HTR-8/SVneo (cell line): ENCODE measurements at places on chromosomes 3 and 15.
A peak's percentile ranks its signal among the peaks of the same experiment; 100 is the strongest.

DNA sequence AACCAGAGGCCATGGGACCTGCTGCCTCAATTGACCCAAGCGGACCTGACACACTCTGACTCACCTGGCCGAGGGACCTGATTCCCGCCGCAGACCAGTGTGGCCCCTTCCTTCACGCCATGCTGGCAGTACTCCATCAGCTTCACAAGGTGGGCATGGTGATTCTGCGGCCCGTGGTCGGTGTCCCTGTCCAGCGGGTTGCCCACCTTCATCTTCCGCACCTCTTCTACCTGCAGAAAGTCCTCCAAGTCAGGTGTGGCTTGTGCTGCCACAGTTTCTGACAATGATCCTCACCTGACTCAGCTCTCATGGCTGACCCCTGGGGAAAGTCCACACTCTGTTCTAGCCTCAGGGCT lies 25.9 kb upstream of the SLC41A3 start:
- DNase-seq = no peak

GRCh38 chr3:161405836-161406235 lies 34.5 kb upstream of the SPTSSB start:
- DNase-seq = no peak

DNA sequence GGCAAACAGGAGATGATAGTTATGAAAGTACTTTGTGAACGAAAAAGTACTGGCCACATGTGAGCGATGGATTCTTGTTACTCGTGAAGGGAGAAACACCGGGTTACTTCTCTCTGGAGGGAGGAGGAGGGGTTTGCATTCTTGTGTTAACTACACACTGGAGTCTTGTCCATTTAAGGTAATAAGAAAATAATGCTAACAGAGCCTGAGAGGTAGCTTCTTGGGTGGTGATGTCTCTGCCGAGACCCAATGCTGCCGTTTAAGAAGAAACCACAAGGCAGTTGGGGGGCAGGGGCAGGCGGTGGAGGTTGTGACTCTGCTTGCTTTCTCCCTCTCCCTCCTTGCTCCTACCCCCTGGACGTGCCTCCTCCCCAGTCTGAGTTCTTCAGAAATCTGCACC lies 100.9 kb upstream of the ROPN1 start:
- DNase-seq = no peak

- DNase-seq = no peak
These were observed 405.8 kb upstream of the SUCLG2 start for GRCh38 chr3:68060191-68060590.

GRCh38 chr3:190339130-190339529 lies 16.9 kb upstream of the CLDN1 start:
- DNase-seq = peak; percentile 17

GRCh38 chr15:100229181-100230163 lies 112.3 kb downstream of the ADAMTS17 start:
- DNase-seq = no peak

DNA sequence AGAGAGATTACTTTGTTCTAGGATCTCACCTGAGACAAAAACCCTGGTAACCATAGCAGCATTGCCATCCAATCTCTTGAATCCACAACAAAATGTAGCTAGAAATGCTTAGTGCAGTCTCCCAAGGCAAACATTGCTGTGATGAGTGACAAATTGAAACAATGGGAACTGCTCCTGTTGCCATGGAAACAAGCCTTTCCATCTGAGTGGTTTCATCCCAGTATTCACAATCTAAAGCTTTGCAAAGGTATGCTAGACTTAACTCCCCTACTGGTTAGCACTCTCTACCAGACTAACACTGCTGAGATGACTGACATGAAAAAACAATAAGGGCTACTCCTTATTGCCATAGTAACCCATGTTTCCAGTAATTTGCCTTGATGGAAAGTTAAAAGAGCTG lies 172.6 kb upstream of the CNTN3 start:
- no peak for DNase-seq

- no peak for DNase-seq
These were observed 176.1 kb upstream of the CCDC54 start for GRCh38 chr3:107201146-107201545.

- DNase-seq = no peak
These were observed 236.5 kb downstream of the SQOR start for GRCh38 chr15:45871121-45871855.

DNA sequence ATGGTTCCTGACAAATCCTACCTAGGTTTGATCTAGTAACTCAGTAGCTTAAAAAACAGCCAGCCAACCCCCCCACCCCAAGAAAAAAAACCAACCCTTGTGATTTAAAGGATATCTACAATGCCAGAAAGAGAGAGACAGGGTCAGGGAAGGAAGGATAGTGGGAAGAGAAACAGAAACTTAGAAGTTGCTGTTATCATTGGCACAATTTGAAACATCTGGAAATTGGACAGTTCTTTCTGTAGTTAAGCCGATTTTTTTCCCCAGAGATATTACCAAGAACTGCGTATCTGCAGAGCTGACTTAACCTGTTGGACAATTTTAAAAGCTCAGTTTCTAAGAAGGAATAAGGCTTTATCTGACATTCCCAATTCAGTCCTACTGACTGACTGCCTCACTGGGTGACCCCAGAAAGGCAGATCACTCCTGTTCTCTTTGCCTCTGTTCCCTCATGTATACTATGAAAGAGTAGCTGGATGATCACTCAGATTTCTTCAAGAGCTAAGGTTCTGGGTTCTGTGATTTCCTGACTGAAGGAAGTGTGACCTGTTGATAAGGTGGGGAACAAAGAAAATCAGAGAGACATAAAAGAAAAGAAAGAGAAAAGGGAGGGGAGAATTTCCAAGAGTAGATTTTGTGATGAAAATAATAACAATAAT lies 128.3 kb downstream of the MAP2K5 start:
- no peak for DNase-seq

DNA sequence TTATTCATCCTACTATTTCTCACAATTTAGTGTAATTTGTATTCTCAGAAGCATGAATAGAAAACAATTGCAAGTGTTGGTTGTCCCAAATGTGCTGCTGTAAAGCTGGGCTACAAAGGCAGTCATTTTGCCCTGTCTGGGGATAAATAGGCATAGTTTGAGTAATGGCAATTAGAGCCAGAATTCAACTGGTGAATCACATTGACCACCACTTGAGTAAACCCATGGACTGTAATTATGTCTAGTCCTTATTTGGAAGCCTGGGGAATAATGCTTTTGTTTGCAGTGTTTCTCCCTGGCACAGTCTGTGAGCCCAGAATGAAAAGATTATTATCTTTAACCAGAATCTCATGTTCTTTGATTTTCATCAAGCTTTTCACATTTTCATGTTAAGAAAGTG lies 30.5 kb upstream of the CHL1 start:
- DNase-seq = no peak

GRCh38 chr3:187741403-187742350 lies 3.6 kb downstream of the BCL6 start:
- DNase-seq = peak; percentile 68

DNA sequence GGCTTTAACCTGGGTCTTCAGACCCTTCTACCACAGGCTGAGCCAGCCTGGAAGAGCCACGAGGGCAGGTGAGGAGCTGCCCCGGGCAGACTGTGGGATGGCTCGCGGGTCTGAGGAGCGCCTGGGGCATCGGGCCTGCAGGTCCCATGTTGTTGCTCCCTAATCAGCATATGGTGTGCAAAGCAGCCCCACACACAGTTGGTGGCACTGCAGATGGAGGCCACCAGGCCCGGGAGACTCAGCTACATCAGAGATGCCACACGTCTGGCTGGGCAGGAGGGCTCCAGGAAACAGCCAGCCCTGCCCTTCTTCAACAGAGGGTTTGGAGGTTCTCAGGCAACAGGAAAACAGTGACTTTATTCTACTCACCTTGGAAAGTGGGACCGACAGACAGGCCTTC lies 63.9 kb downstream of the XXYLT1 start:
- DNase-seq = no peak

- no peak for DNase-seq
These were observed 93.8 kb downstream of the LINGO1 start for GRCh38 chr15:77538793-77539497.

GRCh38 chr3:194711913-194712312 lies 26.2 kb downstream of the FAM43A start:
- peak; percentile 88 for DNase-seq

- no peak for DNase-seq
These were observed 62.7 kb downstream of the HHLA2 start for GRCh38 chr3:108359011-108359410.

DNA sequence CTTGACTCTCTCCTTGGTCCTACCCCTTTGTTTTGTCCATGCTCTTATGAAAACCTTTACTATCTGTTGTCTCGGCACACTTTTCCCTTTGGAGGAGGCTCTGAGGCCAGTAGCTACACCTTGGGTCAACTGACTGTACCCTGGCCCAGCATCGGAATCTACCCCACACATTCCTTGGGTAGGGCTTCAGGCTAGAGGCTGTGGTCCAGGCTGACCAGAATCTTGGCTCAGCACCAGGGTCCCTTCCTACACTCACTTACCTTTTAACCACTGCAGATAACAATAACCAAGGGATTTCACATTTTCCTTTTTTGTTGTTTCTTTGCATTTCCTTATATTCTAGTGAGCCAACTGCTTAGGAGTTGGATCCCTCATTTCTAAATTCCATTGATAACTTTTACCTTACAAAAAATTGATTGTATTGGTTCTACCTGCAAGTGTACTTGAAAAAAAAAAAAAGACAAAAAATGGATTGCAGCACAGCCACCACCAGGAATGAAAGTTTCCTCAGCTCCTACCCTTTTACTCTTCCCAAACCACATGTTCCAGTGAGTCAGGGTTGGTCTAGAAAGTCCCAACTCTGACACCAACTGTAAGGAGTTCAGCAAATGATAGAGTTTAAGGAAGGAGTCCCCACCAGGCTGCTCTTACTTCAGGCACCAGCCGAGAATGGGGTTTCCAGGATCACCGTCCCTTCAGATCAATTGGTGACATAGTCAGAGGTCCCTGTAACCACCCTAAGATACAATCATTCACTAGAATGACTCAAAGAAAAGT lies 95.6 kb downstream of the FBLN2 start:
- no peak for DNase-seq

DNA sequence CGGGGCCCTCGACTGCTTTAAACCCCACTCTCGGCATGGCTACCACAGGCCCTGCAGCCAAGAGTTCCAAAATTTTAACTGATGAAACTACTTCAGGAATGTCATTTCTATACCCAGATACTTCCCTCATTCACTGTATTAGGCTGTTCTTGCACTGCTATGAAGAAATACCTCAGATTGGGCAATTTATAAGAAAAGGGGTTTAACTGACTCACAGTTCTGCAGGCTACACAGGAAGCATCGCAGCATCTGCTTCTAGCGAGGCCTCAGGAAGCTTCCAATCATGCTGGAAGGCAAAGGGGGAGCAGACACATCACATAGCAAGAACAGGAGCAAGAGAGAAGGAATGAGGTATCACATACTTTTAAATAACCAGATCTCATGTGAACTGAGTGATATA lies 21.6 kb upstream of the ALCAM start:
- no peak for DNase-seq

GRCh38 chr3:175200391-175201095 lies 341.4 kb downstream of the NAALADL2 start:
- DNase-seq = no peak

DNA sequence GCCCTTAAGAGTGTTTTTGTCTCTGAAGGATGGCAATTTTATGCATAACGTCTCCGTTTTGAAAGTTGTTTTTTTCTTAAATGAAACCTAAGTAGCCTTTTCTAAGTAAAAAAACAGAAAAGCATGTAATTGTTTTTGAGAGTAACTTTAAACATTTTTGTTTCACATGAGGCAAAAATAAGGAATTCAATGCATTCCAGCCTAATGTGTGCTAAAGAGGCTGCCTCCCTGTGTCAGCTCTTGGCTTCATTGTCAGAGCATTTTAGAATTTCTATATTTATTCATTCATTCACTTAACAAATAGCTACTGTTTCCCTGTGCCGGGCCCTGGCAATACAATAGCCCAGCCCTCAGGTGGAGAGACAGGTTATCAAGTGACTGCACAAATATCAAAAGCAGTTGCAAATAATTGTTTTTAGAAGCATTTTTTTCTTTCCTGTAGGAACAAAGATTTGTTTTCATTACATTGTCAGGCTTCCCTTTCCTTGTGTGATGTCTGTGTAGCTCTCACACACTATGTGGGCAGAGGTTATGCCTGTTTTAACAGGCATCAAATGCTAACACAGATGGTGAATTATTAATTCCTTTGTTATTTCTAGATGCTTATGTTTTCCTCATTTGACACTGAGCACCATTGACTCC lies 81.9 kb downstream of the CCK start:
- DNase-seq = no peak

DNA sequence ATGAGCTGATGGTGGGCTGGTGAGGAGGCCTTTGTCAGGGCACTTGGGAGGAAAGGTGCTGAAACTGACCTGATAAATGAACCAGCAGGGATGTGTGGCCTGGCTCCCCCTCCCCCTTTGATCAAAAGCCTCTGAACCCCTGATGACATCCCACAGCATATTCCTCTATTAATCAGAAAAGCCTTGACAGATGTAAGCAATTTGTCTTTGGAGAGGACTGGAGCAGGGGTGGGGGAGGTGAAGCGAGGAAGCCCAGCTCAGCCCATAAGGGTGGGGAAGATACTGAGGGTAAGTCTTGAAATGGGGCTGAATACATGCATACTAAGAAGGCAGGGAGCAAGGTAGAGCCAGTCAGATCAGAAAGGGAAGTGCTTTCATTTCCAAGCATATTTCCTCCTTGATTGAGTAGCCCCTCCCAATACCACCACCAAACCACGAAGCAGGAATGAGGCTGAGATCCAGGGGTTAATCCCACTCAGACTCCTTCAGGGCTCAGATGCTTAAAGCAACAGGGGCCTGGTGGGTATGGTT lies 34.7 kb upstream of the MRPS22 start:
- DNase-seq = no peak

GRCh38 chr3:194300382-194300758 lies 50.8 kb downstream of the CPN2 start:
- no peak for DNase-seq

- DNase-seq = no peak
These were observed 7.3 kb upstream of the TM6SF1 start for GRCh38 chr15:83100097-83100646.

DNA sequence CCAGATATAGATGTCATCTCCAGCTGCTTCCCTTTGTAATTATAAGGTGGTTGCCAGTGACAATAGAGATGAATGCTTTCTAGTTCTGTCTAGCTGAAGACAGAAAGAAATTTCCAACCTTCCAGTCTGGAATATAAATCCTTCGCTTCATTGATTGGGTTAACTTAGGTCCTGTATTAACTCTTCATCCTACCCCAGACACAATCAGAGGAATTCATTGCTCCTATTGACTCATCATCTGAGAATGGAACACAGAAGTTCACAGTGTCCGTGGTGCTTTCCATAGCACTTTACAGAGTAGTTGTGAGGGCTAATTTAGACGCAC lies 241.4 kb downstream of the NFKBIZ start:
- DNase-seq = peak; percentile 19

- DNase-seq = peak; percentile 85
These were observed 57.4 kb downstream of the LRTM1 start for GRCh38 chr3:54870423-54870822.

GRCh38 chr3:42520336-42520735 lies 17.9 kb downstream of the VIPR1 start:
- DNase-seq = no peak

DNA sequence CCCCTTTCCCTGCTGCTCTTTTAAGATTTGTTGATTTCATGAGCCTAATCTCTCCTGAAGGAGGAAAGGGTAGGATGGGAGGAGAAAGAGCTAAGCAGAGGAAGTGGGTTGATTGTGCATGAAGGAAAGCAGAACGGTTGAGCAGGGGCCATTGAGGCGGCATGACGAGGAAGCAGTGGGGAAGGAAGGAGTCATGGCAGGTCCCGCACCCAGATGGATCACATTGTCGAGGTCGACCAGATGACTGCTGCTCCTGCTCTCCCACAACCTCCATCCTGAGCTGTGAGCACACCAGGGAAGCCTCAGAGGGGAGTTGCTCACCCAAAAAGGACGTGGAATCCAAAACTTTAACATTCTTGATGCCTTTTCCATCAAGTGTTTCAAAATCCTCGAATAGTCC lies 42.8 kb downstream of the ABTB1 start:
- no peak for DNase-seq
